NCI-H146 (cell line): ENCODE measurements at places on chromosomes 12 and 14.
A peak's percentile ranks its signal among the peaks of the same experiment; 100 is the strongest.

- DNase-seq, result peak; percentile 37
These were observed 4.4 kb upstream of the NPAS3 start for GRCh38 chr14:32934073-32934880.

GRCh38 chr12:13178568-13179210 is 17.8 kb upstream of the EMP1 start:
- no peak for DNase-seq

DNA sequence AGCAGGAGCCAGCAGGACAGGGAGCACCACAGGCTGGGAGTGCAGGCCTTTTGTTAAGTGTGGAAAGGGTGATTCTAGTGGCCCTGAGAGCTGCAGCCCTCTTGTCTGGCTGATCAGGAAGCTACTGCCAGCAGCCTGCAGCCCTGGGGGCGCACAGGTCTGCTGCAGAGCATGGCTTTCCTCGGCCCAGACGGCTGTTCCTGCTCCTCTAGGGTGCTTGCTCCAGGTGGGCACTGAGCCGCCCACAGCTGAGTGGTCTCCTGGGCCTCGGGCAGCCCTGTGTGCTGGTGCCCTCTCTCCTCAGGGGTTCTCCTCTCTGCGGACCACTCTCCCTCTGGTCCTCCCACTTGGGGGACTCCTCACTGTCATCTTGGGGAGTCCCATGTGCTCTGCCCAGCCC is 18.9 kb downstream of the CCDC88C start:
- DNase-seq, result no peak

DNA sequence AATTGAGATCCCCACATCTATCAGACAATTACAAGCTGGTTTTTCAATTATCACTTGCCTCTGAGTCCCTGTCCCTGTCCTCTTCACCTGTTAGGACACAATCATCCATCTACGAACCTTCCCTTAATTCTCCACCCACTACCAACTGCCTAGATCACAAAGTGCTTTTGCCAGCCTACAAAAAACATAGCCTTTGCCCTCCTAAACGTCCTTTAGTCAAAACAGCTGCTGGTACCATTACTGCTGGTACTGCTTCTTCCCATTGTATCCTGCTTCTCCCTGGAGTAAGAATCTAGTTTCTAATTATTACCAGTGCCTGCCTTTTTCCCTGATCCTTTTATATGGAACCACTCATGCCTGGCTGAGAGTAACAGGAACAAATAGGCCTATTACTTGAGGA is 82.1 kb downstream of the CPNE8 start:
- DNase-seq, result no peak

- DNase-seq, result no peak
These were observed 285.3 kb downstream of the DPF3 start for GRCh38 chr14:72608391-72609204.

- DNase-seq, result no peak
These were observed 43.6 kb downstream of the AMN start for GRCh38 chr14:102965971-102966655.
